Sigmoid colon (tissue), 7 donors: ENCODE measurements at places on chromosomes 1 and 21. TPM values are rescaled to one million over a fixed set of nuclear protein-coding genes. Genes with fewer than 3 reads are reported as not detected.

GRCh38 chr1:60343736-60344135 is 270.2 kb upstream of the C1orf87 start:
- DNase-seq: no peak

GRCh38 chr21:17440969-17441368 is 71.9 kb upstream of the CXADR start:
- no peak for DNase-seq

- DNase-seq: no peak
Observed at GRCh38 chr21:28283641-28284490, 708.8 kb downstream of the LTN1 start.

- no peak for DNase-seq
Observed at GRCh38 chr1:87007323-87007722, 92.9 kb downstream of the HS2ST1 start.

DNA sequence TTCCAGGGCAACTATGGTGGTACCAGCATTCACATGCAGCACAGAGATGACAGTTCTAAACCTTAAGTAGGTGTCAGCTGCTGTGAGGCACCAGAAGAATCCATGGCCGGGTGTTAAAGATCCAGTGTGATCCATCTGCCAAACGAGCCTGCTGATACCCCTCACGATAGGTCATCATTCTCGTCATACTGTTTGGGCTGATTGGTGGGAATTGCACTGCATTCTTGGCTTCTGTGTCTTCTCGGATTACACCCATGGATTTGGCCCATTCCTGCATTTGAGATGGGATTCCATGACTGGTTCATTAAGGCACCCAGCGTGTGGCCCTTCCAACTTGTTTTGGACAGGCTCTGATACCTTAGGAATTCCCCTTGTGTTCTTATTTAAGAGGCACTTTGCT is 55.2 kb downstream of the ST6GALNAC3 start:
- no peak for DNase-seq

DNA sequence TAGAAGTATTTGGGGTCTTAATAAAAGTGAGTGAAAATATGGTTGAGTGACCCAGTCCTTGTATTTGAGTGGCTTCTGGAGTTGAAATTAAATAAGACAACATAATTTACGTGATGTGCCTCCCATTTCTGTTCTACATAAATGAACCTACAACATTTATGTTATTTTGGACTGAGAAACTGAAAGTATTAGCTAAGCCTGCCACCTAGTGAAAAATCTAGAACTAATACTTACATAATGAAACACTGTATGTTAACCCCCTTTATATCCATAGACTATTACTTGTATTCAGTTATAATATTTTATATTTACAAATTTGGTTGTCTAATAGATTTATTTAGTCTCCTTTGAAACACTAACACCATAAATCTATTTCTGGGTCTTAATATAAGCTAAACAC is 298.9 kb downstream of the KCNT2 start:
- DNase-seq: no peak

DNA sequence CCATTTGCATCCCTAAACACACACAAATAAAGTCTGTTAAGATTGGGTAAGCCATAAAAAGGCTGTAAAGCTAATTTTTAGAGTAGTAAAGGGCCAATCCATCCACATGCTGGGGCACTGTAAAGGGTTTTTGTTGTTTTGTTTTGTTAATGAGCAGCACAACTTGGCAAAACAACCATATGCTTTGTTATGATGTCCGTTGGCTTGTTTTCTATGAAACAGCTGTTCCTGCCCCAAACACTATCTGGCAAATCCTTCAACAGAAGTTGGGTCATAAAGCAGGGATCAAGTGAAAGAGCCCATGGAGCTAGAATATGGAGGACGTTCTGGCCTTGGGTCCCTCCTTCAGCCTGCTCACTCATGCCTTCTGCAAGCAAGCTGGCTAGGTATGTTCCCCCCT is 183.6 kb downstream of the APP start:
- DNase-seq: no peak

DNA sequence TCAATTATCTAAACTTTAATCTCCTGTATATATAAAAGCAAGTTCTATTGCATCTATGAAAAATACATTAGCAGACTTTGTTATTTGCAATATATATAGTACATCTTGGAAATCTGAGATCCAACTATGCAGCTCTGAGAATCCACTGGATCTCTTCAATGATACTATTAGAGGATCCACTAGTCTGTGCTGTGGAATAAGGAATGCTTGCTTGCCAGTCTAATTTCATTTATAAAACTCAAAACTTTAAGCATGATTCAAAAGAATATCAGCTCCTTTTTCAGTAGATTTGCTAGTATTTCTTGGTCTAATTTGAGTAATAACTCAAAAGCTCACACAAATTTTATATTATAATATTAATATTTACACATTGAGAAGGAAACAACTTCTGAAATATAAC is 115.1 kb downstream of the SPATA6 start:
- no peak for DNase-seq

GRCh38 chr1:54972436-54972835 is 8.0 kb upstream of the TMEM61 start:
- no peak for DNase-seq

DNA sequence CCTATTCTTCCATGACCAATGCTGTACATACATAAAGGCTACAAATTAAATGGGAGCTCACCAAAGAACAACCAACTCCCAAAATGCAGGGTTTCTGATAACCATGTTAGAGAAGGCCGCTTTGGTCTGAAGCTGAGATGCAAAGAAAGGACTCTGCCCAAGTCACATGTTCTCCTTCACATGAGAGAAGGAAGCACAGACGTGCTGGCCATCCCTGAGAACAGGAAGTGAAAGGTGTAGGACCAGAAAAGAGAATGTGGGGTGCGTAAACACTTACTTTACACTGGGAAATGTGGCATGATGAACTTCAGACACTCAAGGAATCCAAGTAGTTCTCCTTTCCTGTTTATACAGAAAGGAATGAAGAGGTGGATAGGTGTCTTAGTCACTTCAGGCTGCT is 31.7 kb upstream of the TADA1 start:
- no peak for DNase-seq

DNA sequence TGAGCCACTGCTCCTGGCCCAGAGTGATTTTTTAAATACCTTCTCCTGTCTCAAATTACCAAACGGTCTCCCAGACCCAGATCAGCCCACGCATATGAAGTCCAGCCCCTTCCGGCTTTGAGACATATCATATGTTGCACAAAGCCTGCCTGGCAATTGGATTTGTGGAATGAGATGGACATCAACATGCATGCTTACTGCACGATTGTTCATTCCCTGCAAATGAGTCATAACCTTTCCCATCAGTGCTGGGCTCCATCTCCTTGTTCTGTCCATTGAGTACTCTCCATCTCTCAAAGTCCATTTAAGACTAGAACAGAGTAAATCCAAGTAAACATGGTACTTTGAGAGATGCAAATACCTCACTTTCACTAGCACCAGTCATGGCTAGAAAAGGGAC is 612.2 kb upstream of the USP24 start:
- peak; percentile 78 for DNase-seq

- DNase-seq: no peak
Observed at GRCh38 chr1:64861611-64862010, 104.7 kb downstream of the JAK1 start.

FCMR gene
- total RNA-seq: not detected

TMEM82 gene
- not detected for total RNA-seq

CIART gene
- total RNA-seq: 14.5 TPM

CA6 gene
- total RNA-seq: not detected

POU3F1 gene
- total RNA-seq: not detected
